Immature natural killer cell (primary cell): ENCODE measurements at places on chromosomes 3 and 15.

- DNase-seq, result no peak
These were observed 1.2 kb upstream of the LMCD1 start for GRCh38 chr3:8500319-8500988.

- no peak for DNase-seq
These were observed 65.8 kb downstream of the CHST2 start for GRCh38 chr3:143185401-143185800.

- no peak for DNase-seq
These were observed 18.4 kb downstream of the UMPS start for GRCh38 chr3:124748560-124749198.

DNA sequence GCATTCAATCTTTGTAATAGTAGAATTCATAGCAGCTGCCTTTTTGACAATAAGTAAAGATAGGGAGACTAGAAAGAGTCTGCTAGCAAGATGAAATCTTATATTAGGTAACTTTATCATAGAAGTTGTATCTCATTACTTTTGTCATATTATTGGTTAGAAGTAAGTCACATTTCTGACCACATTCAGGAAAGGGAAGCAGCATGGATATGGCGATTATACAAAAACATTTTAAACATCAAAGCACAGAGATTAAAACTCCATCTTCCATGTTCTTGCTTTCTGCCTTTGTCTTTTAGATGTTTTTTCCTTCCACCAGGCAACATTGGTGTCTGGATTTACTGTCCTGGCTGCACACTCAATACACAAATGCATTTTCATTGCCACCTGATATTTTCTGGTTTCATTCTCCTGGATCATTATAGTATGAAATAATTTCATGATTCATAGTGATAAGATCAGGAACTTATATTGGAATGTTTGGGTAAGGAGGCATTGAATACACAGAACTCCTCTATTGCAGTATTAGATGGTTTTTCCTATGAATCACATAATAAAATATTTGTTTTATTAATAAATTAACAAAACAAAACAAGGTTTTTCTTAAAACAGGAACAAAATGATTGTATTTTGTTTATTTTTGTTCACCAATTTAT lies 1460.3 kb upstream of the CADM2 start:
- DNase-seq, result no peak

GRCh38 chr3:176087066-176087697 lies 1110.1 kb downstream of the TBL1XR1 start:
- DNase-seq, result no peak

DNA sequence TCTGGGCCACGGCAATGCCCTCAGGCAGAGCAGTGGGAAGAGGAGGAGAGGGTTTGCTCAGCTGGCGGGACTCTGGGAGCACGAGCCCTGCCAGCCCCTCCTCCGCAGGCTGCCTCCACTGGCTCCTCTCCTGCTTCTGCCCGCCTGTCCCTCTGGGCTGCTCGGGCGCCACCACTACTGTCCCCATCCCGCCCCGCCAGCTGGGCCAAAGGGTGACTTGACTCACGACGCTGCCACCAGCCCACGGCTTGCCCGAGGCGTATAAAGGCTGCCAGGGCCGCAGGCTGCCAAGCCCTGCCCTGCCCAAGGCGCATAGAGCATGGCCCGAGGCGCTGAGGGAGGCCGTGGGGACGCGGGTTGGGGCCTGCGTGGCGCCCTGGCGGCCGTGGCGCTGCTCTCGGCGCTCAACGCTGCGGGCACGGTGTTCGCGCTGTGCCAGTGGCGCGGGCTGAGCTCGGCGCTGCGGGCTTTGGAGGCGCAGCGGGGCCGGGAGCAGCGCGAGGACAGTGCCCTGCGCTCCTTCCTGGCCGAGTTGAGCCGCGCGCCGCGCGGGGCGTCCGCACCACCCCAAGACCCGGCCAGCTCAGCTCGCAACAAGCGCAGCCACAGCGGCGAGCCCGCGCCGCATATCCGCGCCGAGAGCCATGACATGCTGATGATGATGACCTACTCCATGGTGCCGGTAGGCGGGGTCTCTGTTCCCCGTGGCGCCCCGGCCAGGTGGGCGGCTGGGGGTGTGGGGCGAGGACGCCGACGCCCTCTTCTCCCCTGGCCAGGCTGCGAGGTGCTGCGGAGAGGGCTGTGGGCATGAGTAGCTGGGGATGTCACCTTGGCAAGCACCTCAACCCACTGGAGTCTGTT lies at the start of gene GLDN:
TSS of gene GLDN (plus strand) at position 290 of the 861 bp plus-strand sequence. CDS start at position 320, 30 bp downstream.
- DNase-seq, result no peak
